ENCODE measurements at places on chromosomes 7 and 10.

- H3K27me3 ChIP-seq: no peaks in the 10 kb centered on the region
- H3K36me3 ChIP-seq: no peaks in the 10 kb centered on the region
- no peak for DNase-seq
- H3K4me3 ChIP-seq: no peak overlapping the region
- no peaks in the 10 kb centered on the region for H3K4me1 ChIP-seq
These were observed 180.5 kb downstream of the MAGI2 start for GRCh38 chr7:79272938-79273337.

- H3K27ac ChIP-seq: no peak overlapping the region
- no peaks in the 10 kb centered on the region for H3K36me3 ChIP-seq
- no peak overlapping the region for H3K4me3 ChIP-seq
- no peaks in the 10 kb centered on the region for H3K4me1 ChIP-seq
- H3K27me3 ChIP-seq: no peaks in the 10 kb centered on the region
These were observed 98.8 kb downstream of the CACNB2 start for GRCh38 chr10:18238870-18239485.

DNA sequence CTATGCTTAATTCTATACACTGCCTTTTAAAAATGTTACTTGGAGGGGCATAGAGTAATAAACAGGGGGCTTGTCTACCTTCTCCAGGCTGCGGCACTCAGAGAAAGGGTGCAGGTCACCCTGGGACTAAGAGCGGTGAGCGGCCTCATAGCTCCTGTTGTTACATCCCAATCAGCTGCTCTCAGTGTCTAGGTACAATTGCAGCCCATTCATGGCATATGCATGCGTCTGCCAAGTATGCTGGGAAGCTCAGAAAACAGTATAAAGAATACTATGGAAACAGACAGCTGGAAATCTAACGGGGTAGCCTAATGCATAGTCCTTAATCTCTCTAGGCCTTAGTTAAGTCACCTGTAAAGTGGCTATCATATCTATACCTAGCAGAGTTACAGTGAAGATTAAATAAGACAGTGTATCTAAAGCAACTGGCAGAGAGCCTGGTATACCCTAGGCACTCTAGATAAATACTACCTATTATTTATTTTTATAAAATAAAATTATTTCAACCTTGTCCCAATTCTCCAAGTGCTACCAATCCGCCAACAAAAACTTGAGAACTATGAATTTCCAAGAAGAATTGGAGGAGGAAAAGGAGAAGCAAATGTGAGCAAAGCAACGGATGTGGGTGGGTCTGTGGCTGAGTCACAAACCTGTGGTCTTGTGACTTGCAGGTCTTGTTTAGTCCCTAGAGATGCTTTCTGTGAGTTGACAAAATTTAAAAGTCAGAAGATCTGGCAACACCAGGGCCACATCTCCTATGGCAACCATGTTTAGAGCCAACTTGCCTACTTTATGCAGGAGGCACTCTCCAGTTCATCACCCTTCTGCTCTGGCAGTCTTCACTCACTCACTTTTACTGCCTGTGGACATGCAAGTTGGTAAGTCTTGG, 183.0 kb downstream of the RAPGEF5 start:
- H3K27me3 ChIP-seq: no peaks in the 10 kb centered on the region
- H3K27ac ChIP-seq: no peak overlapping the region
- no peak overlapping the region for H3K4me3 ChIP-seq
- DNase-seq: peak; percentile 57
- H3K4me1 ChIP-seq: no peaks in the 10 kb centered on the region
- H3K36me3 ChIP-seq: no peaks in the 10 kb centered on the region

GRCh38 chr7:151628846-151629604, 109.3 kb upstream of the RHEB start:
- no peak overlapping the region for H3K4me3 ChIP-seq
- no peaks in the 10 kb centered on the region for H3K36me3 ChIP-seq
- DNase-seq: no peak
- no peaks in the 10 kb centered on the region for H3K27me3 ChIP-seq
- H3K4me1 ChIP-seq: no peaks in the 10 kb centered on the region
- no peak overlapping the region for H3K27ac ChIP-seq

- H3K4me3 ChIP-seq: no peak overlapping the region
- no peak for DNase-seq
- no peaks in the 10 kb centered on the region for H3K27me3 ChIP-seq
- H3K27ac ChIP-seq: no peak overlapping the region
- no peaks in the 10 kb centered on the region for H3K36me3 ChIP-seq
These were observed 132.1 kb downstream of the CCDC3 start for GRCh38 chr10:12869427-12869826.

GRCh38 chr10:101774589-101775272, 1.2 kb downstream of the FGF8 start:
- H3K36me3 ChIP-seq: no peaks in the 10 kb centered on the region
- DNase-seq: peak; percentile 53
- no peak overlapping the region for H3K27ac ChIP-seq
- peaks cover 17% of the 10 kb centered on the region for H3K27me3 ChIP-seq

GRCh38 chr7:25792586-25792985, 359.4 kb upstream of the NFE2L3 start:
- H3K4me1 ChIP-seq: no peaks in the 10 kb centered on the region
- no peak for DNase-seq
- H3K27ac ChIP-seq: no peak overlapping the region
- H3K27me3 ChIP-seq: no peaks in the 10 kb centered on the region

DNA sequence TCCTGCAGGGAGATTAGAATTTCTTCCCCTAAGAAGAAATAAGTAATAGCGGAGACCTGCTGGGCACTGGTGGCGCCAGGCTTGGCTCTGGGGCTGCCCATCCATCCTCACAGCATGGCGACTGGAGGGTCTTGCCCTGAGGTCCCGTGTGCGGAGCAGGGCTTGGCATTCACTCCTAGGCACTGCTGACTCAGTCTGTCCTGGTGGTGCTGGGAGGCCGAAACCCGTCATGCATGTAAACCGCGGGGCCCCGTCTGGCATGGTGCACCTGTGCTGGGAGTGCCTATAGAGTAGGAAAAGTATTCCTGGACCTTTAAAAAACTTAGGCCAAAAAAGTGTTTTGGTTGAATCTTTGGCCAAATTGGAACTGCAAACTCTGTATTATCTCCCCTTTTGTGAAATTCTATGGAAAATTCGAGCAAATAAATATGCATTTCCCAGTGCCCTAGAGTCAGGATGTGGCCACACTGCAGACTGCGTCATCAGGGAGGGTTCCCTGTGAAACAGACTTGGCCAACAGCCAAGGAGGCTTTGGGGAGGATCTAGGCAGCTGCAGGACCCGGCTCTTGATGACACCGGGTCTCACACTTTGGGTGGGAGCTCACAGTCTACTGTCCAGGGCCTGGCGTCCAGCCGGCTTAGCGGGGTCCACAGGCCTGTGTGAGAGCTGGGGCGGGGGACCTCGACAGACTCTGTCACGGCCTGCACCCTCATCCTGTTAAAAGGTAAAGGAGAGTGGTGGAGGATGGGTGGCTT, 122.3 kb downstream of the VIPR2 start:
- H3K27me3 ChIP-seq: no peaks in the 10 kb centered on the region
- H3K27ac ChIP-seq: no peak overlapping the region
- no peak overlapping the region for H3K4me3 ChIP-seq
- no peak for DNase-seq

DNA sequence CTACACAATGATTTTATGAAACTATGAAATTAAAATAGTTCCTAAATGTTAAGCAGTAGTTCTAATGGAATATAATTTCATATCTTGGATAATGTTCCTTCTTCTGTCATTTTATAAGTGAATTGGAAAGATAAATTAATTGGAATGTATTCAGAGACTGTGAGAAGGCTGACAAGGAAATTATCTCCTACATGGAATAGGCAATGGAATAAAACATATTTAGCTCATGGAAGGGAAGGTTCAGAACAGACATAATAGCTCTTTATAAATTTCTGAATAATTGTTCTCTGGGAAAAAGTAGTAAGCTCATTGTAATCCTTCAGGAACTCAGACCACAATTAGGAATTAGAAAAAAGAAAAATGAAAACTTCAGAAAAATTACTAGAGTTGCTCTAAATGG, 1172.3 kb upstream of the SORCS1 start:
- no peak for DNase-seq
- H3K27ac ChIP-seq: no peak overlapping the region
- H3K4me3 ChIP-seq: no peak overlapping the region
- no peaks in the 10 kb centered on the region for H3K4me1 ChIP-seq

DNA sequence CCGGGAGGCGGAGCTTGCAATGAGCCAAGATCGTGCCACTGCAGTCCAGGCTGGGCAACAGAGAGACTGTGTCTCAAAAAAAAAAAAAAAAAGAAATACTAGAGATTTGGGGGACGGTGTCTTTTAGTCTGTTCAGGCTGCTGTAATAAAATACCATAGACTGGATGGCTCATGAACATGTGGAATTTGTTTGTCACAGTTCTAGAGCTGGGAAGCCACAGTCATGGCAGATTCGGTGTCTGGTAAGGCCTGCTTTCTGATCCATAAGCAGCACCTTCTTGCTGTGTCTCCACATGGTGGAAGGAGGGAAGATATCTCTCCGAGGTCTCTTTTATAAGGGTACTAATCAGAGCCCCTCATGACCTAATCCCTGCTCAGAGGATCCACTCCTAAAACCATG, 102.7 kb upstream of the MKLN1 start:
- H3K4me1 ChIP-seq: no peaks in the 10 kb centered on the region
- H3K4me3 ChIP-seq: no peak overlapping the region
- no peaks in the 10 kb centered on the region for H3K36me3 ChIP-seq

- no peaks in the 10 kb centered on the region for H3K27me3 ChIP-seq
- no peak overlapping the region for H3K27ac ChIP-seq
- DNase-seq: peak; percentile 71
These were observed 13.0 kb upstream of the DLG5 start for GRCh38 chr10:77939561-77940001.

DNA sequence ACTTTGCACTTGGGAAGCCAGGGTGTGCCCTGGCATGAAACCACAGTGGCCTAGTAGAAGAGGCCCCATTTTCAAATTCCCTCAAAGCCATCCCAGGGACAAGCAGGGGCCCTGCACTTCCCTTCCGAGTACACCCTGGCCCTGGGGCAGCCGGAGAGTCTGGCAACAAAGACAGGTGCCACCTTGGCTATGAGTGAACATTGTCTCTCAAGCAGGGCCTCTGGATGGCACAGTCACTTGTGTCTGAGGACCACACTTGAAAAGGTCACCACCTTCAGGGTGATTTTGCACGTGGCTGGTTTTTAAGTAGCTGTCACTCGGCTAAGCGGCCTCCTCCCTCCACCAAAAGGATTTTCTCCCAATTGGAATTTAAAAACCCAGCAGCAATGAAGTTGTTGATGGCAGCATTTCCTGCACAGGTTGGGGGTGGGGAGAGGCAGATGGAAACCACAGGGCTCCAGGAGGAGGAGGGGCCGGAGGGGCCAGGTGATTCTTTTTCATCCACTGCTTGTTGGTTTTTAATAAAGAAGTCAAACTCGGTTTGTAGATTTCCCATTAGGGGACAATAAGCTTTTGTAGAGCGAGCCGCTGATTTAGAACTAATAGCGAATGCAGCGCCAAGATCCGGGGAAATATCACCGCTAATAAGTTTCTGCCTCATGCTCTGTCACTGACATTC, 33.9 kb downstream of the C10orf105 start:
- DNase-seq: no peak
- no peaks in the 10 kb centered on the region for H3K27me3 ChIP-seq
- H3K4me1 ChIP-seq: no peaks in the 10 kb centered on the region
- no peaks in the 10 kb centered on the region for H3K36me3 ChIP-seq

GRCh38 chr7:158957921-158958491, 101.6 kb downstream of the DYNC2I1 start:
- H3K4me3 ChIP-seq: no peak overlapping the region
- no peak overlapping the region for H3K27ac ChIP-seq
- H3K27me3 ChIP-seq: no peaks in the 10 kb centered on the region

- H3K4me1 ChIP-seq: peaks cover 11% of the 10 kb centered on the region
- no peak for DNase-seq
- H3K4me3 ChIP-seq: no peak overlapping the region
- no peaks in the 10 kb centered on the region for H3K27me3 ChIP-seq
- no peaks in the 10 kb centered on the region for H3K36me3 ChIP-seq
These were observed 75.5 kb upstream of the RPA3 start for GRCh38 chr7:7793921-7794320.

DNA sequence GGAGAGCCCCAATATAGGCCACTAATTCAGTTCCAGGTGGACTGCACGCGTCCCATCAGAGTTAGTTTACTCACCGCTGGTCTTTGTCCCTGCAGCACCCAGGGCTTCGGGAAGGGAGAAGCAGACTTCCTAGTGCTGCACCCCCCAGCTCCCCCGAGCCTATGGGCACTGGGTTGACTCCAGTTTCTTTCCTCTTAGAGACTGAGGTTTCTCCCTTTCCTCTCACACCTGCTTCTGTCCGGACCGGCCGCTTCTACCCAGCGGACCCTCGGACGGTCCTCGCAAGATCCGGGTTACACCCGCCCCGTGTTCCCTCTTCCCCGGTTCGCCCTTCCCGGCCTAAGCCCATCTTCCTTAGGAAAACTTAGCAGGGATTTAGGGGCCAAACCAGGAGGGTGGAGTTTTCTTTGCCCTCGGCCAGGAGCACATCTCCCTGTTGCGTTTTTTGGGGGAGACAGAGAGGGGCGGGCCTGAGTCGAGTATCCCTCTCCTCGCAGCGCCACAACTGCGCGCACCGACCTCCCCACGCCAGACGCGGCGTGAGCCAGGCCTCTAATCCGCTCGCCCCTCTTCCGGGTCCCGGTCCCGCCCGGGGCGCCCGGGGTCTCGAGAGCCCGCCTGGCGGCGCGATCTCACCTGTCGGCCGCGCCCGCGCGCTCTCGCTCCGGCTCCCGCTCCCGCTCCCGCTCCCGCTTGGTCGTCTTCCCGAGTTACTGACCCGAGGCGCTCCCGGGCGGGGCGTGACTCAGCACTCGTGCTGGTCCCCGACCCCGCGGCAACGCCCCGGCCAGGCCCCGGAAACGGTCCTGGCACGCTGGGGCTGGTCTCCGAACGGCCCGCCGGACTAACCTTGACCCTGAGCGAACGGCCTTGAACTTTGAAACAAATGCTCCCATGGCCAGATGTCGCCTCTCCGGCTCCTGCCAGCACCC, at the start of gene AIFM2:
Gene AIFM2 (minus strand): TSS at position 728 of the 932 bp plus-strand sequence. CDS start 8,741 bp downstream, outside the sequence.
- H3K27ac ChIP-seq: no peak within 1 kb of the TSS
- H3K4me1 ChIP-seq: no peaks in the 10 kb centered on the region
- no peaks in the 10 kb centered on the region for H3K27me3 ChIP-seq
- H3K36me3 ChIP-seq: no peaks in the 10 kb centered on the region

DNA sequence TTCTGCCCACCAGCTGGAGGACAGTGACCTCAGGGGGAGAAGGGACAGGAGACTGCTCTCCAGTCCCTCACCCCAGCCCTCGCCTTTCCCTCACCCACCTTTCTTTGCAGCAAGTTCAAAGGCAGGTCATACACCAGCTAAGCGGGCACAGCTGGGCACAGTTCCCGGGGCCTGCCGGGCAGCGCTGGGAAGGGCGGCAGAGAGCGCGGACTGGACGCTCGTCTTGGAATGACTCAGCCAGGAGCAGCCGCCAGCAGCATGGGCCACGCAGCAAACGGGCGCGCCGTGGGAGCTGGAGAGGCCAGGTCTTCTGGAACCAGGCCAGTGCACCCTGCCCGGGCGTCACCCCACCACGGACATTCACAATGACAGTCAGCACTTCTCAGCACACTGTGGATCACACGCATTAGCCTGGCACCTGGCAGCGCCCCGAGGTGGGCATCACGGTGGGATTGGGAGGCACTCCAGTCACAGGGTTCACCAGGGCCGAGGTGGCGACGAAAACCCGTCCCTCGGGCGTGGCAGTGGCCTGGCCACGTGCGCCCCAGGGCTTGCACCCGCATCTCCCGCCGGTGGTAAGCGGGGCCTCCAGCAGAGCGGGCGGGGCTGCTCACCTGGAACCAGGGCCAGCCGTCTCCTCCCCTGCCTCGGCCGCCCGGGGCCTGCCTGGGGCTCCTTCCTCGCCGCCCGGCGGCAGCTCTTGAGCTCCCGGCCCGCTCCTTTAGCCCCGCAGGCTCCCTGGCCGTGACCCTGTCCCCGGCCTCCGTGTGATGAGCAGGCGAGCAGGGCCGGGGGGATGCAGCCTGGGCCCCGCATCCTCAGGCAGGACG, 29.0 kb upstream of the WDFY4 start:
- no peak overlapping the region for H3K4me3 ChIP-seq
- H3K4me1 ChIP-seq: no peaks in the 10 kb centered on the region
- DNase-seq: no peak
- no peaks in the 10 kb centered on the region for H3K36me3 ChIP-seq

Measured in mesendoderm (in vitro differentiated cells).